GM23338 (cell line): ENCODE measurements at places on chromosomes 1 and 21. TPM values are rescaled to one million over a fixed set of nuclear protein-coding genes. Genes with fewer than 3 reads are reported as not detected.

Gene VCAM1
- total RNA-seq: not detected in 2 replicates

Gene MEX3A
- total RNA-seq: 31.5 and 38.1 TPM in 2 replicates

Gene TOR3A
- total RNA-seq: 49.7 and 57.6 TPM in 2 replicates

Gene PDPN
- 67.3 and 77.2 TPM in 2 replicates for total RNA-seq

Gene RBM11
- 6.8 and 8.3 TPM in 2 replicates for total RNA-seq

Gene CD164L2
- 1.2 and 2.8 TPM in 2 replicates for total RNA-seq

Gene USH2A
- total RNA-seq: under 0.01 and 0.03 TPM in 2 replicates

Gene ATP1A2
- 17.7 and 18.3 TPM in 2 replicates for total RNA-seq
